ENCODE measurements at places on chromosomes 5 and 9.

DNA sequence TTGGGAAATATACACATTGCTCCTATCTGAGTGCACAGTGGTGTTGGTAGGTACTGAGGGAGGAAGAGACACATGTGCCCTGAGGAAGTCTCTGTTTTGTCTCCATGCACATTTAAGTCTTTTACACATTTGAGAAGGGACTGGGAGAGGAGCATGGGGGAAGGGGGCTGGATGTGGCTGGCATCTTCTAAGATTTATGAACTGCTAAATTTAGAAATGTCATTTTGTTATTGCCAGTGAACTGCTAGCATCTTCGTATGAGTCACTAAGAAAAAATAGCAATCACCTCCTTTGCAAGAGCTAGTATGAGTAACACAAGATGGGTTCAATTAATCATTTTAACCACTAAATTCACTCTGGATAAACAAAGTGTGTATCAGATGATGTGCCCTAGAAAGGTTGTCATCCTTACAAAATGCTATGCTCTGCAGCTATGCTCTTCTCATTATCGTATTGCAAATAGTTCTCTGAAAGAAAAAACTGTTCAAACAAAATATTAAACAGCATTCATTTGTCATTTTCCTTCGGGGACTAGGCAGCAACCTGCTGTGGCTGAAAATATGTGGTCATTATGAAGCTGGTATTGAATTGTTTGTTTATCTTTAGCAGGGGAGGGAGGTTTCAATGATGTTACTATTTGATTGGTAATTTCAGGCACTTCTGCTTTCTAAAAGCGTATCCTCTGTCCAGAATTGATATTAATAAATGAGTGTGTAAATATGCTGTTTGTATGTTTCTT is 236.5 kb downstream of the DMRTA1 start:
- DNase-seq = no peak

DNA sequence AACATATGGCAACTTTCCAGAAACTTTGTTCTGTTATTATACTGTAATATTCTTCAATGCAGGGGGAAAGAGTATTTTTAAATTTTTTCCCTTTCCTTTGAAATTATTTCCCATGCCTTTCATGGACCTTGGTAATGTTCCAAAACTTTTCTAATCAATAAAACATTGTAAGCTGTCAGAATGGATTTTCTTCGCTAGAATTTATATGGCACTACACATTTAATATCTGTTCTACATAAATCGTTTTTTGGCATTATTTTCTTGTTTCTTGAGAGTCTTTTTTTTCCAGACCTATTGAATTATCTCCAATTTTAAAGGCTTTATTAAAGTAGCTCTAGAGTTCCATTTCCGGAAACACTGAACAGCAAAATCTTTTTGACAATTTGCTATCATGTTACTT is 249.0 kb downstream of the TMEM167A start:
- no peak for DNase-seq

DNA sequence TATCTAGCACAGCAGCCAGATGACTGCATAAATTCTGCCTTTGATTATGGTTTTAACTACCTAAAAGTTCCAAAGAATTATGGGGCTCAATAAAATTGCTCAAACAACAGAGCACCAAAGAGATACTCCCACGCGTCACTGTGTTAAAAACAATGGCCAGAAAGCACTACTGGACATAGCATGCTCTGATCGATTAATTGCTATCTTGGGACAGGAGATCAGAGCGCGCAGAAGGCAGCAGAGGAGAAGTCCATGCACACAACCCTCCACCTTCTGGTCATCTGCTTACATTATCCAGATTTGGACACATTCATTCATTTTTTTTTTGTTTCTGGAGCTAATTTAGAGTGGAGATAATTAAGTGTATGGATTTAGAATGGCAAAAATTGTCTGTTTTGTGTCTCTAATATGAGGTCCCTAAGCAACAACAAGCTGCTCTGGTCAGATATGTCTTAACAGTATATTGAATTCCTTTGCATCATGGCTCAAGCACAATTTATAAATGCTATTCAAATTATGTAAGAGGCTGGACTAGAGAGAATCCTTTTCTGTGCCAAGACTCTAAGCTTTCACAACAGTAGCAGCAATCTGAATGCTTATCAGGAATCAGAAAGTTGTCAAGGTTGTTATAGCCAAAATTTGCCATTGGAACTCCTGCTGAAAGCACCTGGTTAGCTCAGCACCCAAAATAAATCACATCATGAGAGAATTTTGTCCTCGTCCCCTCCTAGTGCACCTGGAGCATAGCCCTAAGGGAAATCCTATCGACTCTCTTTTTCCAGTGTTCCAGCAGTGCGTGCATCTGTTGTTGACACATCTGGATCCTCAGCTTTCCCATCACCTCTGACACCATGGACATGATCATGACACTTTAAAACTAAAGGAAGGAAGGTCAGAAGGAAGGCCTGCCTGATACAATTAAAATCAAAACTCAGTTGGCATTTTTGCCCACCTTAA is 98.6 kb upstream of the HMHB1 start:
- DNase-seq = no peak

DNA sequence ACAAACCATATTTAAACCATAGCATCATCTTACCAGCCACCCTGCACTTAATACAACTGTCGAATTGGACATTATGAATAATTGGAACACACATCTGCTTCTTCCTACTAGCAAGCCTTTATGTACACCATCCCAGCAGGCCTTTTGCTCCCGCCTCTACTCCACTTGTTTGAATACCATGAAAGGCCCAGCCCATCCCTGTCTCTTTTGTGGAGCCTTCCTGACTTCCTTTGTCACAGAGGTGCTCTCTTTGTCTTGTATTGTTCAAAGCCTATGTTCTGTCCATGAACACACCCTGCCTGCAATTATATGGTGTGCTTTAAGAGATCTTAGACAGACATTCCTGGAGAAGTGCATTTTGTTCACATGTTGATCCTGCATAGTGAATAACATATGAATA is 465.7 kb downstream of the DIRAS2 start:
- DNase-seq = no peak

- DNase-seq = no peak
These were observed 17.1 kb upstream of the TRIM36 start for GRCh38 chr5:115186794-115187193.
